ENCODE measurements at places on chromosomes 13 and 19.

- no peak for DNase-seq
These were observed 25.0 kb downstream of the MEGF8 start for GRCh38 chr19:42350417-42350816.

GRCh38 chr19:35357867-35358573 is at the start of gene FFAR3:
Gene FFAR3, plus strand, starts transcription at chr19:35358460. Its CDS starts 431 bp downstream, at chr19:35358891.
- DNase-seq, result no peak

- no peak for DNase-seq
These were observed 408.3 kb downstream of the KLF5 start for GRCh38 chr13:73467125-73467524.

GRCh38 chr19:49553451-49554271 is 25.9 kb downstream of the RCN3 start:
- DNase-seq, result peak; percentile 73

- no peak for DNase-seq
These were observed 187.7 kb downstream of the FOXO1 start for GRCh38 chr13:40478775-40479174.

GRCh38 chr19:35807633-35808032 is 5.0 kb downstream of the PRODH2 start:
- DNase-seq, result no peak

GRCh38 chr13:38462605-38463004 is 113.0 kb downstream of the UFM1 start:
- DNase-seq, result no peak

- peak; percentile 77 for DNase-seq
These were observed 595 bp upstream of the GPR183 start for GRCh38 chr13:99307648-99308339.

DNA sequence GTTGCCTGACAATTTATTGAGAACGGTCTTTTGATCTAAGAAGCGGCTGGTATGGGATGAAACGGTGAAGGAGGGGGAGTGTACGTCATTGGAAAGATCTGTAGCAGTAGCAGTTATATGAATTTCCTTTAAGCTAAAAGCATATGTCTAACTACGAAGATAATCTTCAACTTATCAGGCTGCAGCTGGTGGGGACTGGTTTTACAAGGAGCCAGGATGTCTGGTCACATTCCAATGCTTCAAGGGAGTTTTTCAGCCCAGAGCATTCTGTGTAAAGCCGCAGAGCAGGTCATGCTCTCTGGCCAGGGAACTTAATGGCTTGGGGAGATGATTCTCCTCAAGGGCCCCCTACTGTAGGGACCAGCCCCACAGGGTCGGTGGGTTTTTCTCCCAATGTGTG is 29.2 kb downstream of the CLEC4M start:
- no peak for DNase-seq

- no peak for DNase-seq
These were observed 20.2 kb downstream of the EPSTI1 start for GRCh38 chr13:42971691-42972347.

GRCh38 chr13:98778749-98779148 is 26.3 kb upstream of the SLC15A1 start:
- no peak for DNase-seq

GRCh38 chr19:31648347-31648746 is 299.1 kb upstream of the TSHZ3 start:
- no peak for DNase-seq

- no peak for DNase-seq
These were observed 30.1 kb downstream of the GSX1 start for GRCh38 chr13:27822258-27822872.

- DNase-seq, result no peak
These were observed 10.5 kb upstream of the PLIN3 start for GRCh38 chr19:4877753-4878490.

DNA sequence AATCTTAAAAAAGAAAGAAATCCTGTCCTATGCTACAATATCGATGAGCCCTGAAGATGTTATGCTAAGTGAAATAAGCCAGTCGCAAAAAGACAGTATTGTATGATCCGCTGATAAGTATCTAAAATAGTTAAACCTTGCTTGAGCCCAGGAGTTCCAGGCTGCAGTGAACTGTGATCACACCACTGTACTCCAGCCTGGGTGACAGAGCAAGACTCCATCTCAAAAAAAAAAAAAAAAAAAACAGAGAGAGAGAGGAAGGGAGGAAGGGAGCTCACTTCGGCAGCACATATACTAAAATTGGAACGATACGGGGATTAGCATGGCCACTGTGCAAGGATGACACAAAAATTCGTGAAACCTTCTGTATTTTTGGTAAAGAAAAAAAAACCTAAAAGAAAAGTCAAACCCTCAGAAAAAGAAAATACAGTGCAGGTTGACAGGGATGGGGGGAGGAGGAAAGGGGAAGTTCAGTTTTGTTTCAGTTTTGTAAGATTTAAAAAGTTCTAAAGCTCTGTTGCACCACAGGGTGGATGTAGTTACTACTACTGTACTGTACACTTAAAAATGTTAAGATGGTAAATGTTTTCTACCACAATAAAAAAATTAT is 8.4 kb downstream of the CLASRP start:
- no peak for DNase-seq

GRCh38 chr13:87671753-87672605 is 808 bp downstream of the SLITRK5 start:
- DNase-seq, result no peak

DNA sequence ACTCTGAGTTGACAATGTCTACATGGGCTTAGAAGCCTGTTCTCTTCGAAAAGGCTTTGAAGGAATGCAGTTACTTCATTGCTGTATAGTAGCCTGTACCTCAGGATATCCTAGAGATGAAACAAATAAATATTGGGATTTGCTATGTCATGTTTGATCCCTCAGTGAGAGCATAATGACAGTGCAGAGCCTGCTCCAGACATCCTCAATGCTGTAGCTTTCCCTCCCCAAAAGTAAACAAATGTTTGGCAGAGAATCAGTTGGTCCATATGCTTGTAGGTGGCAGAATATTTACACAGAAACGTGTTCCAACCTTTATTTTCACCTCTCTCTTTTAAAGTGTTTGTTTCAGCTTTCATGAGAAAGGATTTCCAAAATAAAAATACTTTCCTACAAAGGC is 515.3 kb upstream of the SGCG start:
- DNase-seq, result no peak

DNA sequence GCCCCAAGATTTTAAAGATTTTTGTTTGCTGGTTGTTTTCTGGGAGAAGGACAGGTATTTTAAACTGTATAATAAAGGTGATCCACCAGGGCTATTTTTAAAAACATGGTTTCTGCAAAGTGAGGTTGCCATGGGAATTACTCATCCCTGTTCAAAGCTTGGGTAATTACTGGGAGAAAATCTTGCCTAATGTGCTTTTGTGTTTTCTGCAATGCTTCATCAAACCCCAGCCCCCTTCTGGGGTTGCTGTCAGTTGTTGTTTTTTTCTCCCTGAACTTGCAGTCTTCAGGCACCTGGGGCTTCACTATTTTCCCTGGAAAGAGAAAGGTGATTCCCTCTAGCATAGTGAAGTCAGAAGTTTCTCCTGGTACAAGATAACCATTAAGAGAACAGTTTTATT is 277.2 kb downstream of the NALCN start:
- no peak for DNase-seq

DNA sequence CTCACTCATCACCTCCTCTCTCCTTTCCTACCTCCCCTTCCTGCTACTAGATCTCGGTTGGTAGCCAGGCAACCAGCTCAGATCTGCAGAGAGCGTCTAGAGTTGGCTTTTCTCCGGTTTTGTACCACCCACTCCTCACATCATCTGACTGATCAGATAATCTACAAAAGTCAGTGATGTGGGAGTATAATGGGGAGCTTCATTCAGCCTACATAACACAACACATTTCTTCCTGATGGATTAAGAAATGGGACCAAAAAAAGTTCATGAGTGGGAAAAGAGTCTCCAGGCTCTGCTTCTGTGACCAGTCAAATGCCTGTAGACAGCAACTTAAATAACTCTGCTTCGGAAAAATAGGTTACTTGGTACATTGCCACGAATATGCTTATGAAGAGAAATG is 279.8 kb downstream of the DCLK1 start:
- no peak for DNase-seq

DNA sequence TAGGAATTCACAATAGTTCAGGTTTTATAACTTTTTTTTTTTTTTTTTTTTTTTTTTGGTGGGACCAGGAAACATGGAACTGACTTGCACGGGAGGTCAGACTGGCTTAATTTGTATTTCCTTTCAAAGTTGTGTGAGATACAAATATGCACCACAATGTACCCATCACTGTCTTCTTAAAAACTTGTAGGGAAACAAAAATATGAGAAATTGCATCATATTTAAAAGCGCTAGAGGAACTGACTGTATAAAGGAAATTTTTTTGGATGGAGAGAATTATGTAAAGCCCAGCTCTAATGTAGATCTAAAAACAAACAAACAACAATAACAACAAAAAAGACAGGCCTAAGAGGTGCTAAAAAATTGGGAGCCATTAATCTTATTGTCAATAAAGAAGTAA is 246.5 kb downstream of the DCT start:
- no peak for DNase-seq

- DNase-seq, result no peak
These were observed at the start of gene CYP4F2 for GRCh38 chr19:15897738-15898276. Gene CYP4F2, minus strand, starts transcription at chr19:15898074. Its CDS starts 463 bp downstream, at chr19:15897611.

- no peak for DNase-seq
These were observed 8.8 kb downstream of the RINL start for GRCh38 chr19:38869160-38869835.

DNA sequence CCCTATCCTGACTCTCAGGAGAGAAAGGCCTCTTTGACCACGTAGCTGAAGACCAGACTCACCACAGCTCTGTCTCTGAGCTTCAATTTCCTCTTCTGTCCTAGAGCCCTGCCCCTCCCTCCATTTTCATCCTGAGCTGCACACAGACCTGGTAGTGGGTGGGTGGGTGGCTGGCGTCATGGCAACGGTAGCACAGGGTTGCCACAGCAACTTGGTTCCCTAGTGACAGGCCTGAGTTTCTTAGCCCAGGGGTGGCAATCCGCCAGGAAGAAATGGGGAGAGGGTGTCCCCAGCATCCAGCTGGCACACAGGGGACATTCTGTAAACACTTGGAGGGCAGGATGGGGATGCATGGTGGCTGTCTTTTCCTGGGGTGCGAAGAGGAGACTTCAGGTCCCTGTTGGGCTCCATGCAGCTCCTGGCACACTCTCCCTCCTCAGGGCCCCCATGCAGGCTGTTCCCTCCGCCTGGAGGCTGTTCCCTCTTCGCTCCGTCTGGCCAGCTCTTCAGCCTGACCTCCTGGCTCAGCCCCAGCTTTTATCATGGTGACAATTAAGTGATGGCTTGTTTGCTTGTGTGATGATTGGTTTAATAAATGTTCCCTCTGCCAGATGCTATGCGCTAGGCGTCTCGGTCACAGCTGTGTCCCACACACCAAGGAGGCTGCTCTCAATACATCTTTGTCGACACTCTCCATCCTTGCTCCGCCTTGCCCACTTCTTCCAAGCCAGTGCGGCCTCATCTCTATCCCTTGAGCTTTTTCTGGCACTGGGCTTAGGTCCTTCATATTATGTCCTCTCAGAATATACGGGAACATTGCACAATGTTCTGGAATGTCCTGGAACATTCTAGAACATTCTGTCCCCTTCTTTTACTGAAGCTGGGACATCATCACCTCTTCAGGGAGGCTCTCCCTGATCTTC is 7.4 kb upstream of the KLHL26 start:
- no peak for DNase-seq

GRCh38 chr13:42398533-42398932 is 126.6 kb downstream of the AKAP11 start:
- no peak for DNase-seq

DNA sequence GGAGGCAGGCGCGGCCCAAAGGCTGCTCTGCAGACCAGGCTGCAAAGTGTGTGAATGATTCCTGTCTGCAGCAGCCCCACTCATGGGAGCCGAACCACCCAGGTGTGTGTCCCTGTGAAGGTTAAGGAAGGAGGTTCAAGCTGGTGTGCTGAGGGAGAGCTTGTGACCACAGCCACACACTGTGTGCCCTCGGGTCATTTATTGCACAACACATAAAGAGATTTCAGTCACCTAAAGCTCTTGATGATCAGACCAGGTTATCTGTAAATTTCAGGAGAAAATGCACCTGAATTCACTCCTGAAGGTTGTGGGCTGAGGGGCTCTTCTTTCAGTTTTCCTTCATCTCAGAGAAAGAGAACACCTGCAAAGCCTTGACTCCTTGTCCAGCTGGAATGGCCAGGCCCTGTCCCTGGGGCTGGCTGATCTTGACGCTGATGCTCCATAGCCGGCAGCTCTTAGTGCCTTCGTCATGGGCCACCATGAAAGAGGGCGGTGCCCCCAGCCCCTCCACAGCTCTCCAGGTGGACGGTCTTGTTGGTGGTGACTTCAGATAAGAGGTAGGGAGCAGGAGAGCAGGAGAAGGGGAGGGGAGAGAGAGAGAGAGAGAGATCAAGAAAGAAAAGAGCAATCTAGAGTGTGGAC is 110.8 kb upstream of the C1QTNF9B start:
- DNase-seq, result no peak

DNA sequence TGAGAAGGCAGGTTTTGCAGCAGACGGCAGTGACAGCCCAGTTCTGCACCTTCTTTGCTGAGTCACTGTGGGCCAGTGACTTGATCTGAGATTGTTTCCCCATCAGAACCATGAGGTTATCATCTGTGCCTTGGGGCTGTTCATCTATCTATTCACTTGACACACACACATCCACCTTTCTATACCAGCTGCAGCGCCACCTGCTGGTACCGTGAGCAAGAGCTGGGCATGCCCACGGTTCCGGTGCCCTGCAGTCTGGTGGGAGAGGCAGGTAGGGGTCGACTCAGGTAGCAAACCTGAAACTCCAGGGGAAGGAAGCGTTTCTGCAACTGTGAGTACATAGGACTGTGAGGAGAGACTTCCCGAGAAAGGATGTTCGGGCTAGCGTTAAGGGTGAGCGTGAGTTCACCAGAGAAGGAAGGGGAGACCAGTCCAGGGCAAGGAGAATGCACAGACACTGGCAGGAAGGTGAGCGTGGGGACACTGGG is 7.5 kb upstream of the LIN7B start:
- no peak for DNase-seq

DNA sequence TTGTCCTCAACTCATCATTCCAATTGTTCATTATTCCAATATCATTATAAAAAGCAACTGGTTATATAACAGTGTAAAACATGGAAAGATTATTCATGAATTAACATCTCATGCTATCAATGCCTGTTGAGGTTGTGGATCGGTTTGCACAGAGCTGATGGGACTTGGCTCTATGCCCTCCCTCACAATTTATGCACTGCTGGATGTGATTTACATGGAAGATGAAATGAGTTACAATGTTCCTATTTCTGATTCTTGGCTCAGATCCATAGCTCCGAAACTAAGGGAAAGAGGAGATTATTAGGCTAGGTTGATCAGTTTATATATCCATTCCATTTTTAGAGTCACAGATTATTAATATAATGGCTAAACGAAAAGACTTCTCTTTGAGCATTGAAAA is 38.6 kb downstream of the SCEL start:
- DNase-seq, result no peak

GRCh38 chr13:33537676-33538075 is 252.1 kb upstream of the STARD13 start:
- no peak for DNase-seq
